Stimulated activated CD4-positive, alpha-beta T cell treated with anti-CD3 and anti-CD28 coated beads, Interleukin-1b, Interleukin-23, amount 100 ng/mL, for 1 hour (primary cell): ENCODE measurements at places on chromosomes 3 and 15.

GRCh38 chr15:73364070-73364469 is 4.7 kb downstream of the HCN4 start:
- no peak for DNase-seq

GRCh38 chr15:40510201-40510600 is 39.4 kb downstream of the CHST14 start:
- no peak for DNase-seq

DNA sequence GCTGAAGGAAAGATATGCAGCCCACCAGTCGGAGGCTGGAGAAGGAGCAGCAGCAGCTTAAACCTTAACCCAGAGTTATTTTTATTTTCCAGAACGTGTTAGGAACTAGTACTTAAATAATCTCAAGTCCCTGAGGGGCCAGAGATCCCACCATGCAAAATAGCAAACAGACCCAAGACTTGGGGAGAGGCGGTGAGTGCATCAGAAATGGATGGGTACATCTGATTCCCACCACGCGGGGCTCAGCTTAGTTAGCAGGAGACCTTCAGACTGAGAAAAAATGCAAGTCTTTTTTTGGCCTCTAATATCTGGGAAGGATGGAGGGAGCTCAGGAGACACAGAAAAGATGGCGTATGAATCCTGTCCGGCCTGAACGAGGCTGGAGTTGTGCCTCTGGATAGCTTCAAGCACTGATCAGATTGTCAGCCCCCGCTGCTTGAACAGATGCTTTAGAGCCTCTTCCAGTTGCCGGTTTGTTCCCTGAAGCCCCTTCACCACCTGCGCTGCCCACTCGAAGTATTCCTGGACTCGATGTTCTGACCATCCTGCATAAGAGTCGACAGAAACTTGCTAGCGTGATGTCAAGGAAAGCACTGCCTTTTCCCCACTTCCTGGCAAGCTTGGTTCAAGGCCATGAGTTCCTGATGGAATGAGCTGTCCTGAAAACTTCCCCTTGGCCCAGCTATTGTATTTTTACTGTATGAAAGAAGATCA is 1.3 kb downstream of the HDDC3 start:
- no peak for DNase-seq

DNA sequence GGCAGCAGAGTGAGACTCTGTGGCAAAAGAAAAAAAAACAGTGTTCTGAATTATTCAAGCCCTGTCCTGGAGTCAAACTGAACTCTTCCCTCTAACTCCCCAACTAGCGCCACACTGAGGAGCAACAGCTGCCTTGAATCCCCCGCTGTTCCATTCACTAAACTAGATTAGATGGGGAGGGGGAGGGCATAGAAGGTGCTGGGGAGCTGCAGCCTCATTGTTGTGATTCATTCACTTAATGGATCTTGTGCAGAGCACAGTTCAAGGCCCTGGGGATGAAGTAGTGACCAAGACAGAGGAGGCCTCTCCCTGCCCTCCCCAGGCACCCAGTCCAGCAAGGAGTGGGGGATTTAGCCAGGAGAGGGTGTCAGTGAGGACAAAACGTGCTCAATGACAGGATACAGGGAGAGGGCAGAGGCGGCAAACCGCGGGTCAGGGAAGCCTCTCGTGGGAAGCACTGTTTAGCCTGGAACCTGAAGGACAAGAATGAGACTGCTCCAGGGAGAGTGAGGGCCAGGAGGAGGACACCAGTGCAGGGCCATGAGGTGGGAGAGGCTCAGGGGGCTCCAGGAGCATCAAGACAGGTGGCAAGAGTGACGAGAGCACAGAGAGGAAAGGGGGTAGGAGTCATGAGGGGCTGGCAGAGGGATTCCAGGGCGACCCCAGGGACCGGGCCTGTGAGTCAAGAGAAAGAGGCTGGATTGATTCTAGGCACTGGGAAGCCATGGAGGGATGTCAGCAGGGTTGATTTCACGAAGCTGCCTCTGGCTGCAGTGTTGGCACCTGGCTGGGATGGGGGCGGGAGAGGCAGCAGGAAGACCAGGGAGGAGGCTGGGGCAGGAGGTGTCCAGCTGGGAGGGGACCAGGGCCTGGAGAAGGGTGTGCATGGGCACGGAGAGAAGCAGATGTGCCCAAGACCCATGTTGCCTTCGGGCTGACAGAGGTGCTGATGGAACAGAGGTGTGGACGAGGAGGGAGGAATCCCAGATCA is 31.4 kb downstream of the ALS2CL start:
- no peak for DNase-seq

- DNase-seq = no peak
Measured at GRCh38 chr3:66722675-66723074, 221.9 kb upstream of the LRIG1 start.

- DNase-seq = no peak
Measured at GRCh38 chr3:71710906-71711494, 14.2 kb downstream of the EIF4E3 start.

GRCh38 chr3:23761440-23761896 is 44.3 kb upstream of the UBE2E1 start:
- DNase-seq = no peak

DNA sequence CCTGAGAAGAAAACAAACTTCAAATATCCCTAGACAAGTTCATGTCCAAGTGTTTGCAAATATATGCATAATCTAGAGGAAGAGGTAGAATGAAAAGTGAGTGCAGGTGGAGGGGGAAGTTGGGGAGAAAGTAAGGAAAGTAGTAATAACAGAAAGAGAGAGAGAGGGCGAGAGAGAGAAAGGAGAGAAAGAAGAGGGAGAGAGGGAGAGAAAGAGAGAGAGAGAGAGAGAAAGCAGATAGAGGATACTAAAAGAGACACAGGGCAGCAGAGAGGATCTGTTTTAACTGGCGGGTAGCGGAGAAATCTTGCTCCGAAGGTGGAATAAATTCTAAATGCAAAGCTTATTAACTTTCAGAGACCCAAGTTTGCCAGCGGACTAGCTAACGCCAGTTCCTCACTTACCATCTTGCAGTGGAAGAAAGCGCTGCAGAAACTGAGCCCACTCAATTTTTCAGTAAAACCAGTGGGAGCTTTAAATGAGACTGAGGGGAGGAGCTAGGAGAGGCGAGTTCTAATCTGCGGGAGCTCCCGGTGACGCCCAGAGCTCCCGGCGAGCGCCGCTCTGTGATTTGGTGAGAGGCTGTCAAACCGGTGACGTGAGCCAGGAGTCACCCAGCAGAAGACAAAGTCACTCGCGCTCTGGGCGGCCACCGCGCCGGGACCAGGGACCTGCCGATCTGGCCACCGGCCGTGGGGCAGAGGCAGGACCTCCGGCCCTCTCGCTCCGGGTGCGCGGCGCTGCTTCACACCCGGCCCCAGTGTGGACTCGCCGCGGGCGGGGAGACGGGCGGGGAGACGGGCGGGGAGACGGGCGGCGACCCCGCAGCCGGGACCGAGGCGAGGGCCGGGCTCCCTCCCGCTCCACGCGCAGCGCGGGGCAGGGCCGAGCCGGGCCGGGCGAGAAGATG is at the start of gene GMNC:
TSS of gene GMNC (minus strand) at position 486 of the 910 bp plus-strand sequence. CDS start at position 407, 79 bp downstream.
- no peak for DNase-seq

DNA sequence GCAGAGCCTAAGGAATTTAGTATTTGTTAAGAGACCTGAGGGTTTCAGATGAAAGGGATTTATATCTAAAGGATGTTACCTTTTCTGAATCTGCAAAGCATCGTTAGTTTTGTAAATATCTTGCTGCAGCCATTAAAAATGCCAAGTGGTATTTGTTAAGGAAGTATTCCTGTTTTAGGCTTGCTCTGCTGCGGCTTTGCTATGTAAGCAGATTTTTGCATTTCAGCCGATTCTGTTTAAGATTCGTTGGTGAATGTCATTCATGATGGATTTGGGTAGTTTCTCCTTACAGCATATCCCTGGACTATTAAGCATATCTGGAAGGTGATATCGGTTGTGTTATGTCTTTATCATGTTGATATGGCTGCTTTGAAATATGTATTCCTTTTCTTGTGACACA is 1.0 kb downstream of the USP8 start:
- DNase-seq = no peak

DNA sequence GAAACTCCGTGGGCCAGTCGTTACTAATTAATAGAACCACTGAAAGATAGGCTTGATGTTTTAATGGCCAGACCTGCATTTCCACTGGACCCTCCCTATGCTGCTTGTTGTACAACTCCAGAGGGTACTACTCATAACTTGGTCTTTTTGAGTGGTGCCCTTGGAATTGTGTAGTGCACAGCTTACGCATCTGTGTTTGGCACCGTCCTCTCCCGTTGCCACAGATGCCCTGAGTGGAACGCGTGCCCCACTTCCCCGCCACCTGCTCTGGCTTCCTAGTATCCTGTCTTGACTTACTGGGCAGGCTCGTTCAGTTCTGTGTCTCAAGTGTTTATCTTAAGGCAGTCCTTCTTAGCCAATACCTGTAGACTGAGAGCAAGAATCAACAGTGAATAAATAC is 78.7 kb downstream of the USP13 start:
- DNase-seq = no peak
